ENCODE measurements at places on chromosomes 3 and 15.

GRCh38 chr3:95731753-95732152, 1082.6 kb upstream of the EPHA6 start:
- DNase-seq, result no peak

DNA sequence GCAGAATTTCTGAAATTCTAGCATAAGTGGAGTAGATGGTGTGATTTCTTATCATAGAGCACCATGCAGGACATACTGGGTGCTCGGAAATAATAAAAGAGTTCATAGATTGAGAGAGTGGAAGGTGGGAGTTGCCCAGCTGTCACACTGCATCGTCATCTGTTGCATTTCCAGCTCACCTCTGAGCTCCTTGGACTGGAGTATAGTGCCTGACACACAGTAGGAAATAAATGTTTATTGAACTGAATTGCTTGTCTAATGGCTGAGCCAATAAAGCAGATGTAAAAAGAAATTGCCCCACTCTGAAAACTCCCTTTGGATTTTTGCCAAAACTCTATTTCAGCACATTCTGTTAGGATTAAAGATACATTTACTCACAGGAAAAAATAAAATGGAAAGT, 108.9 kb upstream of the UBE2E1 start:
- no peak for DNase-seq

DNA sequence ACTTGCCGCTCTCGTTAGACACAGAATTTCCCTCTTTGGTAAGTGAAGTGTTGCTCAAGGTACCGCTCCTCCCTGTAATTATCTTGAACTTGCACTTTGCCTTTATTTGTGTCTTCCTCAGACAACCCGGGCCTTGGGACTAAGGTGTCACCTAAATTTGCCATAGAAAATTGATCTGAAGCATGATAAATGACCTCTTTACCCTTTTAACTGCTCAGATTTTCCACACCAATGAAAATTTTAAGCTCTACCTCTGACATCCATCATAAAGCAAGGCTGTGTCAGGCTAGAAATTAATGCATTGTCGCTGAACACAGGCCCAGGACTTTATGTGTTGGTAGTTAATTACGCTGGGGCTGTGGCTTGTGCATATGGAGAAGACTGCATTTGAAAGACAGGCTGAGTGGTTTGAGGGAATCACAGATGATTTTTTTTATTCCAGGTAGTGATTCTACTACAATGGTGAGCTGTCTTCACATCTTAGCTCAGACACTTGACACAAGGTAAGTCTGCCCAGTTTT, 199.6 kb upstream of the CHRM5 start:
- no peak for DNase-seq

DNA sequence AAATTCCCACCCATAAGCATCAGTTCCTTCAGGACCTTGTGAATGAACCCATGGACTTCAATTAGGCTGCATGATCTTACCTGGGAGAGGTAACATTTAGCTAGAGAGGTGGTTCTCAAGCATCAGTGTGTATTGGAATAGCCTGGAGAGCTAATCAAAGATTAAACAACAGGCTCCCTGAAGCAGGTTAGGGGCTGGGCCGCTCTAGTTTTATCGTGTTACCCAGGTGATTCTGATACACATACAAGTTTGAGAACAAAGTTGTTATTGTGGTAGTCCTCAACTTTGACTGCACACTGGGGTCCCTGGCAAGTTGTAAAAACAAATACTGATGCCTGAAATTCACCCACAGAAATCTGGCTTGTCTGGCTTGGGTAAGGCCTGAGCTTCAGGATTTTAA, 31.2 kb downstream of the MYH15 start:
- DNase-seq, result no peak

DNA sequence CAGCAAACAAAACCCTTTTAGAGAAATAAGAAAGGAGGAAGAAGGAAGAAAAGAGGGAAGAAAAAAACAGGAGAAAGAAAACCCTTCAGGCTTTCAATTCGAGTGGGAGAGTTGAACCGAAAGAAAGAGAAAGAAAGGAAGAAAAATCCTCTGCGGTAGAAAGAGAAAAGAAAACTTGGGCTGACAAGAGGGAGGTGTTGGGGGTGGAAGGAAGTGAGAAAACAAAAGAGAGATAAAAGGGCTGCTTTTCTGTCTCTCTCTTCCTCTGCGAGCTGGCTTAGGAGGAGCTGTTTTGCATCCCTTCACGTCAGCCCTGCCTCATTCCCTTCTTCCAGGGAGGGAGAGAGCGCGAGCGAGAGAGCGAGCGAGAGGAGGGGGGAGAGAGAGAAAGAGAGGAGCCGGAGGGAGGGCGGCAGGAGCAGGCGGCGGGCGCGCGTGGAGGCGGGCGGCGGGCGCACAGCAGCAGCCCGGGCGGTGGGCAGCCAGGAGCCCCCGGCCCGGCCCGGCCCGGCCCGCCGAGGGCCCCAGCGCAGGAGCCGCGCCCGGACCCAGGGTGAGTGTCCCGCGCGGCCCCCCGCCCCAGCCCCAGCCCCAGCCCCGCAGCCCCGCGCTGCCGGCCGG, at the start of gene ZNF710:
Gene ZNF710 (plus strand): TSS at position 263 of the 621 bp plus-strand sequence. CDS start 65,814 bp downstream, outside the sequence.
- peak; percentile 17 for DNase-seq

GRCh38 chr15:79943820-79944219, 27.2 kb downstream of the BCL2A1 start:
- no peak for DNase-seq

- no peak for DNase-seq
These were observed 32.4 kb upstream of the PLSCR2 start for GRCh38 chr3:146501752-146502151.

DNA sequence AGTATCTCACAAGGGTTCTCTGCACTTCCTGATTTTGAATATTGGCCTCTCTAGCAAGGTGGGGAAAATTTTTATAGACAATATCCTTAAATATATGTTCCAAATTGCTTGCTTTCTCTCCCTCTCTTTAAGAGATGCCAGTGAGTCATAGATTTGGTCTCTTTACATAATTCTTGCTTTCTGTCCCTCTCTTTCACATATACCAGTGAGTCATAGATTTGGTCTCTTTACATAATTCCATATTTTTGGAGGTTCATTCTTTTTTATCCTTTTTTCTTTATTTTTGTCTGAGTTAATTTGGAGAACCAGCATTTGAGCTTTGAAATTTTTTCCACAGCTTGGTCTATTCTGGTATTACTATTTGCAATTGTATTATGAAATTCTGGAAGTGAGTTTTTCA, 77.7 kb upstream of the NUDT16 start:
- no peak for DNase-seq

DNA sequence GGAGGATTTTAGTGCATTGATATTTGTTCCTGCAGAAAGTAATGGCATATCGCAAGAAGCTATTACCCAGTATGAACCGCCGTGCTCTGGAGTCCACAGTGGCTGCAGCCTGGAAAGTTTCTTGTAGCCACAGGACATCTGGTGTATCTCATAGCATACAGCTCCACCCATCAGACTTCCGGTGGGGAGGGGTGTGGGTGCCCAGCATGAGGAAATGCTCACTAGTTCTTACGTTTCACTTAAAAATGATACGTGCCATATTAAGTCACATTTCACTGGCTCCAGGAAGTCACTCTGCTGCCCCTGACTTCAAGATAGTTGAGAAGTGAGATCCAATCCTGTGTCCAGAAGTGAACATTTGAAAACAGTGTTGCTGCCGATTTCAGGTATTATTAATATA, 990.4 kb downstream of the GBE1 start:
- DNase-seq, result no peak

GRCh38 chr3:63613561-63613960, 38.9 kb upstream of the SNTN start:
- no peak for DNase-seq

DNA sequence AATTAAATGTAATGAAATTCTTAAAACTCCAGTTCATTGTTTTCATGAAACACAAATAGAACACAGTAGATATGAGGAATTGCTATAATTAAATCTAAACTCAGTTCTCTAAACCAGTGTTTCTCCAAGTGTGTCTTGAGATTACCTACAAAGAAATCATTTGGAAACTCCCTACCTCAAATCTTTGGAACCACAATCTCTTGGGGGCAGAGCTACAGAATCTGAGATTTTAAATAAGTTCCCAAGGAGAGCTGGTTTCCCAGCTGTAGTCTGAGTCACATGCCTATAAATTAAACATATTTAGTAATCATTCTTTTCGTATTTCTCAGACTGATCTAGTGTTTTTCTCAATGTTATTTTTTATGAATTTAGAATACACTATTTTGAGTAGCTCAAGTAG, 17.0 kb upstream of the ACTC1 start:
- DNase-seq, result no peak

All from T-helper 1 cell (primary cell).